ENCODE measurements at places on chromosomes 6 and 20.

DNA sequence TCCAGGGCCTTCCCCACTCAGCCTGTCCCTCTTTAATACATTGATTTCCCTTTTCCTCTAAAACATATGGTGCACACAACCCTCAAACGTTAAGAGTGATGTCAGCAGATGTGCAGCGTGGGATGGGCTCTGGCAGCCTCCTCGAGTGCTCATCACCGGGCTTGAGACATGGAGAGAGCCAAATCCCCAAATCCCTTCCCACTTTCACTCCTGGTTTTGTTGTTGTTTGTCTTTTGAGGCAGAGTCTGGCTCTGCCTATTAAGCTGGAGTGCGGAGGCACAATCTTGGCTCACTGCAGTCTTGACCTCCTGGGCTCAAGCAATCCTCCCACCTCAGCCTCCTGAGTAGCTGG is 5.8 kb upstream of the PLTP start:
- no peak for DNase-seq

GRCh38 chr20:20710443-20711315 is 1.8 kb downstream of the RALGAPA2 start:
- DNase-seq = peak; percentile 69

GRCh38 chr6:168499045-168499650 is 58.2 kb downstream of the SMOC2 start:
- DNase-seq = no peak

- DNase-seq = no peak
Measured at GRCh38 chr6:96465321-96465903, 56.2 kb upstream of the UFL1 start.

GRCh38 chr20:39136798-39137197 is 174.7 kb downstream of the DHX35 start:
- DNase-seq = no peak

DNA sequence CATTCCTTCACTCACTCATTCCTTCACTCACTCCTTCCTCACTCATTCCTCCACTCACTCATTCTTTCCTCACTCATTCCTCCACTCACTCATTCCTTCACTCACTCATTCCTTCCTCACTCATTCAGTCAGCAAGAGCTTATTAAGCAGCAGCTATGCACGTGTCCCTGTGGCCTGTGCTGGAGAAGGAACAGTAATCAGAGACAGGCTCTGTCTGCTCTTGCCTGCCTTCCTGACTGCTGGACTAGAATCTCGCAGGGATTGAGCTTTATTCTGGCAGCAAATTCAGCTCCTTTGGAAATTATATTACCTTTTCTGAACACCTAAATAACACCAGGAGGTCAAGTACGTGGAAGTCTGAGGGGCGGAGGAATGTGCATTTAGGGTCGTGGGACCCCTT is 138.9 kb upstream of the AGPAT4 start:
- DNase-seq = no peak

- peak; percentile 23 for DNase-seq
Measured at GRCh38 chr20:43691928-43692524, 25.1 kb downstream of the MYBL2 start.

GRCh38 chr20:61192337-61192950 is 59.6 kb upstream of the CDH4 start:
- DNase-seq = no peak

DNA sequence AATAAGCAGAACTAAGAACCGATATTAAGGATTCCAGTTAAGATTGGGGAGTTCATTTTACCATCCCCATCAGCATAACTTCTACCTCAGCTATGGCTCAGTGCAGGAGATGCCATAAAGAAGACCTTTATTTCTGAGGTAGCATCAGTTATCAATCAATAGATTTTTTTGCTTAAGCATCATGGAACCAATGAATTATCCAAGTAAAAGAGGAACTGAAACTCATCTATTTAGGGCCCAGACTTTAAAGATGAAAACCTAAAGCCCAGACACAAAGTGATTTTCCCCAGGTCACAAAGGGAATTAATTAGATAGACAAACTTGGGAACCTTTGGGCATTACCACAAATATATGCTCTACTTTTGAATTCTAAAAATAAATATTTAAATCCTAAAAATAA is 59.2 kb upstream of the TINAG start:
- no peak for DNase-seq

GRCh38 chr6:78363688-78364087 is 503.7 kb upstream of the IRAK1BP1 start:
- no peak for DNase-seq

GRCh38 chr6:99602520-99603420 is 3.9 kb upstream of the PRDM13 start:
- no peak for DNase-seq

- no peak for DNase-seq
Measured at GRCh38 chr20:35954907-35955251, 577 bp upstream of the SCAND1 start.

DNA sequence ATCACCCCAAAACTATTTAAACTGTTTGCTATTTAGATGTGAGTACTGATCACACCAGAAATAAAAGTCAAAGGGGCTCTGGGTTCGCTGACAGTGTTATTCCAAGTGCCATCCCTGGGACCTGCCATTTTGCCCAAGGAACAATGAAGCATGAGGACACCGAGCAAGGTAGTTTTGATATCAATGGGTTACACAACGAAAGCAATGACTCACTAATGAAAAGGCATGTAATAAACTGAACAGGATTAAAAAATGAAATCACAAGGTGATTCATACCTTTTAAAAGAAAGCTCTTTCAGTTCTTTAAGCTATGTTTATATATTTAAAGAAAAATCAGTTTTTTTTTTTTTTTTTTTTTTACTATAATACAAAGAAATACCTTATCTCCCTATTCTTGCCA is 102.0 kb downstream of the HS3ST5 start:
- no peak for DNase-seq

- DNase-seq = no peak
Measured at GRCh38 chr6:58290177-58290576, 972.7 kb downstream of the PRIM2 start.

DNA sequence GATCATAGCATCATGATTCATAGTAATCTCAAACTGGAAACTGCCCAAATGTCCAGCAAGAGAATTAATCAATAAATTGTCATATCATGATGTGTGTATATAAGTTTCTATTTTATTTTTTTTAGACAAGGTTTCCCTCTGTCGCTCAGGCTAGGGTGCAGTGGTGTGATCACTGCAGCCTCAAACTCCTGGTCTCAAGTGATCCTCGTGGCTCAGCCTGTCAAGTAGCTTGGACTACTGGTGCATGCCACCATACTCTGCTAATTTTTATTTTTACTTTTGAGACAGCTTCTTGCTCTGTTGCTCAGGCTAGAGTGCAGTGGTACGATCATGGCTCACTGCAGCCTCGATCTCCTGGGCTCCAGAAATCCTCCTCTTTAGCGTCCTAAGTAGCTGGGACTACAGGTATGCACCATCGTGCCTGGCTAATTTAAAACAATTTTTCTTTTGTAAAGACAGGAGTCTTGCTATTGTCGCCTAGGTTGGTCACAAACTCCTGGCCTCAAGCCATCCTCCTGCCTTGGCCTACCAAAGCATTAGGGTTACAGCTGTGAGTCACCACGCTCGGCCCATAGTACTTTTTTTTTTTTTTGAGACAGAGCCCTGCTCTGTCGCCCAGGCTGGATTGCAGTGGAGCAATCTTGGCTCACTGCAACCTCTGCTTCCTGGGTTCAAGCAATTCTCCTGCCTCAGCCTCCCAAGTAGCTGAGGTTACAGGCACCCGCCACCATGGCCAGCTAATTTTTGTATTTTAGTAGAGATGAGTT is 8.7 kb upstream of the ATRN start:
- no peak for DNase-seq

- DNase-seq = no peak
Measured at GRCh38 chr6:27205375-27206278, 41.9 kb upstream of the PRSS16 start.

DNA sequence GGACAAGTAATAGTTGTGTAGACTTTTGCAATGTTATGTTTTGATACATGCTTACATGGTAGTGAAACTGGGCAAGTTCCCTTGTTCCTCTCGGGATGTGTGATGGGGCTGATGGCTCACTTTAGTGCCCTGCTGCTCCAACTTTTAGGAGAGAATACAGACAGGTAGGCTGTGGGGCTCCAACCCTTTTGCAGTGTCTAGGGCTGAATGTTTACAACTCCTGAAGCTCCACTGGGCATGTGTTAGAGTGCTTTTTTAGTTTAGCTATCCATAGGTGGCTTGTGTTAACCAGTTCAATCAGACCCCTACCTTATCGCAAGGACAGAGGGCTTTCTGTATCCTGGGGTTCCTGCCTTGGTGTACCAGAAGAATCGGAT is 33.8 kb downstream of the SERPINB6 start:
- DNase-seq = no peak

GRCh38 chr6:150037526-150038201 is 12.3 kb upstream of the RAET1L start:
- no peak for DNase-seq

GRCh38 chr6:45021676-45022075 is 306.5 kb upstream of the RUNX2 start:
- DNase-seq = no peak

GRCh38 chr20:35702824-35703695 is 3.9 kb downstream of the ROMO1 start:
- DNase-seq = no peak

DNA sequence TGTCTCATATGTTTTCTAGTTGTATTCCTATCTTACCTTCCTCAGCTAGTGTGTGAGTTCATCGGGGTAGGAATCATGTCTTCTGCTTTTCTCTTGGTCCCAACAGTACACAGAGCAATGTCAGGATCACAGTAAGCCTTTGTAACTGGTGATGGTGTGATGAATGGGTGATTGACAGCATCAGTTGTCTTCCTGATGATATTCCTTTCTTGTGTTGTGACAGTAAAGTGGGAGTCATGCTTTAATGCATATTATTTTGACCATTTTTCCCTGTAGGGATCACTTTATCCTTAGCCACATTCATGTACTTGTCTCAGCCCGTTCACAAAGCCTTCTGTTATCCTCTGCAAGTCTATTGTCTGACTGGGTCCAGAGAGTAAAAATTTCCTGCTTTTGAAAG is 501.7 kb downstream of the UTRN start:
- DNase-seq = no peak

DNA sequence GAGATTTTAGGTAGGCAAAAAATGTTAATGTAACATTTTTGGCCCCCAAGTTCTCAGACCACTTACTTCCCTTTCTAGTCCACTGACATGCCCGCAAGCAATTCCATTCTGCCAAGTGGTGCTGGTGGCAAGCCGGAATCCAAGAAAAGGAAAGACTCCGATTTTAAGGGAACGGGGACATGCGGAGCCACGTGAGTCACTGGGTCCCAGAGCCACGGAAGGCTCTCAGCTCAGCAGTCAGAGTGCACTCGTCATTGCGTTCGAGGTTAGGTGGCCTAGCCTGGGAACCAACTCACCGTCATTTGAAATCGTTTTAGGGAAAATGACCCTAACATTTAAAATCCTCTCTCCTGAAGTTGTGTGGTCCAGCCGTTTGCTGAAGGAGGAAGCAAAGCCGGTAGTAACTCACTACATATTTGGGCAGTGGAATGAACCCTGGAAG is 711 bp upstream of the SIRT5 start:
- no peak for DNase-seq

- no peak for DNase-seq
Measured at GRCh38 chr20:15195378-15195777, 858.0 kb upstream of the FLRT3 start.

GRCh38 chr6:149336609-149336928 is 19.1 kb downstream of the TAB2 start:
- no peak for DNase-seq

DNA sequence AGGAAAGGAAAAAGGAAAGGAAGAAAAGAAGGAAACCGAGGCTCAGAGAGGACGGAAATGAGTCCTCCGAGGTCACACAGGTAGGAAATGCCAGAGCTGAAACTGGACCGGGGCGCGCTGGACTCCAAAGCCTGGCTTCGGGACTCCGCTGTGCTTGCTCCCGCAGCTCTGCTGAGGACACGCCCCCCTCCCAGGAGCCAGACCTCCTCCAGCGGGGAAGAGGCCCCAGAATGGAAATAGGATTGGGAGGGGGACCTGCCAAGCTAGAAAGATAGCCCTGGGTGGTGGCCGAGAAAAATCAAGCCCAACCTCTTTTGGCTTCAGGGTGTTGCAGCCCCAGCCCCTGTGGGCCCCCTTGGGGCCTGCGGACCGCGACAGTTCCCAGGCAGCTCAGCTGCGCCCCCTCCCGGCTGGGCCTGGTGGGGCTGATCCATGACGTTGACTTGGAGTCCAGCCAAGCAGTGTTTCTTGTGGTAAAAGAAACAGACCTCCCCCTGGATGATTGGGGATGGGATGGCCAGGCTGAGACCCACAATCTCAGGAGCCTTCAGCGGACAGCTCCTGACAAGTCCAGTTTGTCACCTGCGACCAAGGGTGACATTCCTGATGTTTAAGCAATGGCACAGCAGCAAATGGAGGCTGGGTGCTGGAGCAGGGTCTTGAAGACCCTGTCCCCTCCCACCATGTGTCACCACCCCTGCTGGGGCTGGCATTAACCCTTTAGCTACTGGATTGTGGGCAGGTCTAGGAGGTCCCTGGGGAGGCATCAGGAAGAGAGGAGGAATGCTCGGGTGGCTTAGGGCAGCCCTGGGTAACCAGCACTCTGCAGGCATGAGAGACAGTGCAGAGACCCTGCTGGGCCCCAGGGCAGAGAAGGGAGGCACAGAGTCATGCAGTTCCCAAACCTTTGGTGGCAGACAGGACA is 55.4 kb downstream of the RIPOR3 start:
- DNase-seq = peak; percentile 16

- DNase-seq = no peak
Measured at GRCh38 chr20:42587427-42587826, 602.3 kb downstream of the PTPRT start.

DNA sequence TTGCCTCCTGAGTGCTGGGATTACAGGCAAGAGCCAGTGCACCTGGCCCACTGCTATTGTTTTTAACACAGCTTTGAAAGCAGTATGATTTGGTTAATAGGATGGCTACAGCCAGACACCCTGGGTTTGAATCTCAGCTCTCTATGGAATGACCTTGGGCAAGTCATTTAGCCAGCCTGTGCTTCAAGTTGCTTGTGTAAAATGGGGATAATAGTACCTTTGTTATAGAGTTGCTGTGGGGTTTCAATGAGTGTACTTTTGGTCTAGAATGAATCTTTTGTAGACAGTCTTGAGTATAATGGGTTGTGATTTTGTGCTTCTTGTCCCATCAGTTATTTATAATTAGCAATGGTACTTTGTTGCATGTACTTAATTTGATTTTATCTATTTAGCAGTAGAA is 70.9 kb downstream of the JARID2 start:
- DNase-seq = no peak

GRCh38 chr20:51299413-51299812 is 243.1 kb downstream of the NFATC2 start:
- DNase-seq = no peak

DNA sequence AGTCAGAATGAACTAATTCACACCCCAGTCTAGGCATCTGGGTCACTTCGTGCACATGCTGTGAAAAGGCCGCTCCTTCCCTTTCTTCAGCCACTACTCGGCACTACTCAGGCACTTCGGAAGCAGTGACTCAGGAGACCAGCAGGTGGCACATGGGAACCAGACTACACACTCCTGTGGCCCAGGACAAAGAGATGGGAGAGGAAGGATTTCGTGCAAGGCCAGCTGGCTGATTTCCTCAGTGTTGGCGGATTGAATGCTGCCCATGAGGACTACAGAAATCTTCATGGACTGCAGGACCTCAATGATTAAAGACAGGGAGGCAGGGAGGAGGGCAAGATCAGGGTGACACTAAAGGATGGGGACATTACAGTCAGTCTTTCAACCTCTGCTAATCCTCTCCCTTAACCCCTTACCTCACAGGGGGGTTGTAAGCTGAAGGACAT is 117.8 kb upstream of the SPACA1 start:
- peak; percentile 59 for DNase-seq

GRCh38 chr6:20542927-20543602 is 8.8 kb downstream of the CDKAL1 start:
- no peak for DNase-seq

- no peak for DNase-seq
Measured at GRCh38 chr6:42301986-42302385, 84.3 kb upstream of the MRPS10 start.
